CD8-positive, alpha-beta T cell (primary cell): ENCODE measurements at places on chromosomes 6 and 20.

DNA sequence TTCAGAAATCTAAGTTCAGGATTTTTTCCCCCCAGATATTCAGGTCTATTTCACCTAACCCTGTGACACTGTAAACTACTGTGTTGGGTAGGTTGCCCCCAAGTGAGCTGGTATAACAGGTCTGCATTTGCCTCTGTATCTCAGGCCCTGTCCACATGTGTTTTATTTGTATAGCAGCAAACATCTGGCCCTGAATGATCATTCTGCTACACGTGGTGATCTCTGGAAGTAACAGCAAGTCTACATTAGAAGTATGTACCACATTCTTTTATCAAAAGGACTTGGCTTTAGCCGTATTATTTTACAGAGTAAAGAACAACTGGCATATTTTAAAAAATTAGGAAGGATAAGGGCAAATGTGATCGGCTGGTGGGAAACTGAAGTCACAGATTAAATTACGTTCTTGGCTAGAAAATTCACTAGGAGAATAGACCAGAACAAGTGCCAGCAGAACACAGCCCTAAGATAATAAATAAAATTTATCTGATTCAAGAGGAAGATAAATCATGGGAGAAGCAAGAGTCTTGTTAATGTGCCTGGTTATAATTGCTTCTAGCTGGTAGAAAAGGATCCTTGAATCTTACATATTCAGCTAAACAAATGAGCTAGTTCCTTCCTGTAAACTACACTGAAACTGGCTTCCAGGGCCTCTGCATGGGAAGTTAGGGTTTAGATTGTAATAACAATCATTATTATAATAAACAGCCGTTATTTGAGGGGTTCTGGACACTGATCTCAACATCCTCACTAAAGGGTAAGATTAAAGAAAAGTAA, 192.1 kb downstream of the SAMD5 start:
- DNase-seq, result no peak

GRCh38 chr6:33458676-33459075, 4.3 kb downstream of the ZBTB9 start:
- DNase-seq, result no peak

GRCh38 chr6:113129991-113130390, 727.2 kb upstream of the MARCKS start:
- no peak for DNase-seq

DNA sequence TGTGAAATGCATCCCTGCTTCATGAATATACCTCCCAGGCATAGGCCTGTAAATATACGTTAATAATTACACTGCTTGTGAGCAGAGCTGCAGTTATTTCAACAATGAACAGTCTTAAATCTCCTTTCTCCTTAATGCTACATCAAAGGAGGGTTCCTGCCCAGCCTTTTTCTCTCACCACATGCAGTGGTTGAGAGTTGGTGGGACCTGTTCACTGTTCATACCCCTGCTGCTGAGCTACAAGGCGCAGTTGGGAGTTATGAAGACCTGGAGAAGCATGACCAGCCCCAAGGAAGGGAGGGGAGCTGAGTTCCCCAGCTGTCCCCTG, 111.9 kb upstream of the FOXQ1 start:
- no peak for DNase-seq

DNA sequence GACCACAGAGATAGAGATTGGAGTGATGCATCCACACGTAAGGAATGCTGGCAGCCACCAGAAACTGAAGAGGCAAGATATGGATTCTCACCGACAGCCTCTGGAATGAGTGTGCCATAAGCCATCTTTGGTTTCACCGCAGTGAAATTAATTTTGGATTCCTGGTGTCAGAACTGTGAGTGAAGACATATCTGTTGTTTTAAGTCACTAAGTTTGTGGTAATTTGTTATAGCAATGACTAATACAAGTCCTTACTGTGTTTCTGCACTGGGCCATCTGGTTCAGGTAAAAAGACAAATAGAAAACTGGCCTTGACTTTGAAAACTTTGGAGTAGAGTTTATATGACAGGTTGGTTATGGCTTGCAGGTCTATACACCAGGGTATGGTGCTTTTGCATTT, 261.9 kb downstream of the PHF3 start:
- no peak for DNase-seq

GRCh38 chr20:64157878-64158277, 6.4 kb upstream of the MYT1 start:
- DNase-seq, result no peak

DNA sequence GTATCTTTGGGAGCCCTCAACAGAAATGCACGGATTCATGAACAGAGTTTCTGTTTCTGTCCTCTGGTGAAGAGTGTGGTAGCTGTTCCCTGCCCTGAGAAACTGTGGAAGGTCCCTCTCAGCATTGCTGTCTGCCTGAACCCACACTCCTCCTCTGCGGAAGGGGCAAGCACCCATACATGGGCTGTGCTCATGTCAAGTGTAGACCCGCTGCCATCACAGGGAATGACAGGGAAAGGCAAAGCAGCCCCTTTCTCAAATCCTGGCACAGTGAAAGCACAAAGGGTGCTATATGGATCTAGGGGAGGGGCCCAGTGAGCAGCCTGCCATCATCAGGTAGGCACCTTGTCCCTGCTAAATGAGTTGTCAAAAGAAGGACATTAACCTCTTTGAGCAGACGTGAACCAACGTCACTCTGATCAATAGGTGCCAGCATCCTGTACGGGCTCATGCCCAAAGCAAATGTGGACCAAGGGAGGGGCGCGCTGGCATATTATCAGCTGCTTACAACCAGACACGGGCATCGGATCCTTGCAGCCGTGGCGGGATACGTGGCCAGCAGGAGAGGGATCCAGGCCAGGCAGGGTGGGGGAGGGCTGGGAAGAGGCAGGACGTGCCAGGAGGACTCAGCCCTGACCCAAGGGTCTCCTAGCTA, 231.2 kb upstream of the PMEPA1 start:
- no peak for DNase-seq
